Left lung (tissue), 14 donors: ENCODE measurements at places on chromosomes 16 and 17. TPM values are rescaled to one million over a fixed set of nuclear protein-coding genes. Genes with fewer than 3 reads are reported as not detected.

DNA sequence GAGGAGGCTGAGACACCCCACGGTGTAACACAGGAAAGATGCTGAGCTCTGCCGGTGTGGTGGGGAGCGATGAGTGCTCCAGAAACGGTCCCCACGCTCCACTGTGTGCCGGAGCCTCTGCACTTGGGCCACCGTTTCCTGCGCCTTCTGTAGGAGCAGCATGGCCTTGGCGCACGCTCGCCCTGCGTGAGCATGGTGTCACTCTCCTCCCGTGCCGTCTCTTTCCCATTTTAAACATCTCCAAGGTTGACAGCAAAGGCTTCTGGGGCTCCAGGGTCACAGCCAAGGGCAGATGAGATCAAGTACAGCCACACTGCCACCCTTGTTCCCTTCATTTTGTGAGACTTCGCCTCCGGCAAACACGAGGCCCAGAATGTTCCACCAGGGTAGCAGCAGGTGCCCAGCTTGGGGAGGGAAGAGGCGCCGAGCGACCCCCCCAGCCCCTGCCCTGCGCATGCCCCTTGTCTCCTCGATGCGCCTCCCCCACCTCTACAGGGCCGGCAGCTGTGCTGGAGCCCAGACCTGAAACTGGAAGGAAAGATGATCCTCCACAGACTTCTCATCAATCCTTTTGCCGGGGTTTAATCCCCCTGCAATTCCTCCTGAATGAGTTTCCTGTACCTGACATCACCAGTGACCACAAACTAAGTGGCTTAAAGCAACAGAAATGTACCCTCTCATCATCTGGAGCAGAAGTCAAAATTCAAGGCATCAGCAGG is 19.9 kb upstream of the OSGIN1 start:
- no peak overlapping the region for H3K4me3 ChIP-seq
- H3K4me1 ChIP-seq: no peaks in the 10 kb centered on the region
- no peaks in the 10 kb centered on the region for H3K36me3 ChIP-seq
- H3K27ac ChIP-seq: no peak overlapping the region

- no peaks in the 10 kb centered on the region for H3K36me3 ChIP-seq
- H3K4me3 ChIP-seq: peak overlapping the region; percentile 47
- peak overlapping the region; percentile 58 for H3K27ac ChIP-seq
- H3K4me1 ChIP-seq: peaks cover 53% of the 10 kb centered on the region
Measured at GRCh38 chr17:56594320-56595107, 1.0 kb downstream of the NOG start.

GRCh38 chr17:73582359-73582758 is 61.9 kb downstream of the SDK2 start:
- peak; percentile 17 for DNase-seq
- no peak overlapping the region for H3K27ac ChIP-seq
- H3K27me3 ChIP-seq: no peaks in the 10 kb centered on the region
- H3K4me1 ChIP-seq: no peaks in the 10 kb centered on the region

The TP53TG3D gene
- polyA plus RNA-seq: not detected

DNA sequence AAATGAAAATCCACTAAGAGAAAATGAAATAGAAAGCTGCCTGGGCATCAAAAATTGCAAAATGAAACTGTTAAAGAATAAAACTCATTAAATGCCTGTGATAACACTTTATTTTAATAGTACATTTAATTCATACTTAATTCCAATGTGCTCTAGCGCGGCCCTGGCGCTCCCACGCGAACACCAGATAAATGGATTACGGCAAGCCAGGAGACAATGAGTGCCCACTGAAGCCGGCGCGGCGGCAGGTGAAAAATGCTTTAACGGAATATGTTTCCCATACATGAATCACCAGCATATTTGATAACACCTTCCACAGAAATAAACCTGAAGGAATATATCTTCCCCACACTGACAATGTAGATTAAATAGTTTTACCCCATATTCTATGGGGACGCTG is 245.5 kb downstream of the RBFOX3 start:
- H3K27me3 ChIP-seq: no peaks in the 10 kb centered on the region
- no peak overlapping the region for H3K4me3 ChIP-seq
- no peaks in the 10 kb centered on the region for H3K36me3 ChIP-seq
- H3K4me1 ChIP-seq: no peaks in the 10 kb centered on the region
- no peak overlapping the region for H3K27ac ChIP-seq

The CACNA1G gene
- 38.2 TPM for polyA plus RNA-seq

DNA sequence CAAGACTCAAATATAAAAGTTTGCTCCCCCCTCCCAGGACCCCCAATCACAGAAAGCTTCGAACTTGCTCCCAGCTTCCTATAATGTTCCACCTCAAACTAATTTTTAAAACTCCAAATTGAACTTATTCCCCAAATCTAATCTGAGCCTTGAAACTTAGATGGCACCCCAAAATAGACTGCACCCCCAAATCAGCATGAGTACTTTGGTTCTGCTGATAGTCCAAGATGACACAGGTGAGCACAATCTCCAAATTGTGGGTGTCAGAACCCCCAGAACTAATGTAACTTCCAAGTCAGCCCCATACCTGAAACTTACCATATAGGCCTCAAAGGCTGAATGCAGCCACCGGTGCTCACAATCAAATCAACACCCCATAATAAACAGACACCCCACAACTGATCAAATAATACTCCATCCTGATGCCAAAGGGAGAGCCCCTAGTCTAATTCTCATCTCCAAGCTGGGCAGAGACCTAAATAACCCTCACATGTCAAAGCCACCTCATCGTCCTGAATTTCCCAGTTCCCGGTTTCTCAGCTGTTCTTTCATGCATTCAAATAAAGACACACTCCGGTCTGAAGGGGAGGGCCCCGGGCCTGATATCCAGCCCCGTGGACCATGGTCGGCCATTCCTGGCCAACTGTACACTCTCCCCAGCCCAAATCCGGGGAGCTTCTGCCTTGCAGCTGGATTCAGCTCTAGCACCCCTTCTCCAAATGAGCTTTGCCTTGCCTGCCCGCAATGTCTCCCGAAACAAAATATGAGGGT is 1.8 kb upstream of the BCL6B start:
- no peak for DNase-seq
- peak overlapping the region; percentile 86 for H3K27ac ChIP-seq
- no peaks in the 10 kb centered on the region for H3K36me3 ChIP-seq

DNA sequence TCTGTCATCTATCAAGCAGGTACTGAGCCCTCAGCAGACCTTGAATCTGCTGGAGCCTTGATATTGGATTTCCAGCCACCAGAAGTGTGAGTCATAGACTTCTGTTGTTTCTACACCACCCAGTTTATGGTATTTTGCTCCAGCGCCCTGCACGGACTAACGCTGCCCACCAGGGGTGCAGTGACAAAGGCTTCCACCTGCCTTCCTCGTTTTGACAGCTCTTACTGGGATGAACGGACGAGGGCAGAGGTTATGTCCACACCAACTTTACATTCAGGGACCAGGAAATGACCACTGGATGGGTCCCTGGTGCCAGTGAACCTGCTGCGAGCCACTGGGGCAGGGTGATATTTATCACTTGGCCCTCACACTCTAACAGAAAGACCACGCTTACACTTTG is 66.6 kb upstream of the CBX4 start:
- H3K27ac ChIP-seq: no peak overlapping the region
- no peak overlapping the region for H3K4me3 ChIP-seq
- no peaks in the 10 kb centered on the region for H3K36me3 ChIP-seq
- DNase-seq: no peak
- H3K27me3 ChIP-seq: peaks cover 22% of the 10 kb centered on the region

- H3K27me3 ChIP-seq: no peaks in the 10 kb centered on the region
- H3K36me3 ChIP-seq: no peaks in the 10 kb centered on the region
- no peak overlapping the region for H3K27ac ChIP-seq
- DNase-seq: no peak
Measured at GRCh38 chr17:32100971-32101631, 41.2 kb upstream of the RHOT1 start.

The METTL26 gene
- 58.5 TPM for polyA plus RNA-seq

- no peaks in the 10 kb centered on the region for H3K27me3 ChIP-seq
- no peak overlapping the region for H3K27ac ChIP-seq
- H3K4me3 ChIP-seq: no peak overlapping the region
- no peaks in the 10 kb centered on the region for H3K36me3 ChIP-seq
Measured at GRCh38 chr17:28963055-28963611, 11.8 kb upstream of the PHF12 start.

The CDR2 gene
- polyA plus RNA-seq: 25.6 TPM

GRCh38 chr17:76198702-76199101 is 41.6 kb downstream of the RNF157 start:
- no peak overlapping the region for H3K27ac ChIP-seq
- no peaks in the 10 kb centered on the region for H3K4me1 ChIP-seq
- no peaks in the 10 kb centered on the region for H3K36me3 ChIP-seq
- H3K4me3 ChIP-seq: no peak overlapping the region

- peaks cover 37% of the 10 kb centered on the region for H3K4me1 ChIP-seq
- DNase-seq: no peak
- no peaks in the 10 kb centered on the region for H3K36me3 ChIP-seq
- H3K4me3 ChIP-seq: no peak overlapping the region
Measured at GRCh38 chr16:4944333-4945281, 7.7 kb upstream of the PPL start.

DNA sequence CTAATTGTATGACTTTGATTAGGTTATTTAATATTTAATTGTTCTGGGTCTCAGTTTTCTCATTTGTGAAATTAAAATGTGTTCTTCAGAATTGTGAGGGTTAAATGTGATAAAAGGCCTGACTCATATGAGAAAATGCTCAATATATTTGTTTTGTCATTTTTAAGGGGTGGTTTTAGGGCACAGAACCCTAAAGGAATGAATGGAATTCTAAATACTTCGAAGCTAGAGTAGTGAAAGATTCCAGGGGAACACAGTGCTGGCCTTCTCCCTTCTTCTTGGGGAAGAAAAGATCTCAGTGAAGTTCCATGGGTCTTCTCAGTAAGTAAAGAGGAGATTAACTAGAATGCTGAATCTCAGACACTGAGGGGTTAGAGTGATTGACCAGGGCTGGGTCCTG is 3.9 kb upstream of the SMPD3 start:
- H3K27ac ChIP-seq: no peak overlapping the region
- H3K4me1 ChIP-seq: peaks cover 14% of the 10 kb centered on the region
- no peaks in the 10 kb centered on the region for H3K36me3 ChIP-seq
- DNase-seq: no peak
- peaks cover under 1% of the 10 kb centered on the region for H3K27me3 ChIP-seq

The NEUROD2 gene
- 0.10 TPM for polyA plus RNA-seq

- no peak for DNase-seq
- H3K4me1 ChIP-seq: peaks cover 42% of the 10 kb centered on the region
- no peaks in the 10 kb centered on the region for H3K27me3 ChIP-seq
Measured at GRCh38 chr17:44221862-44222111, 2.3 kb upstream of the UBTF start.

The TNP2 gene
- polyA plus RNA-seq: not detected
